ENCODE measurements at places on chromosomes 13 and 19. TPM values are rescaled to one million over a fixed set of nuclear protein-coding genes. Genes with fewer than 3 reads are reported as not detected.
A peak's percentile ranks its signal among the peaks of the same experiment; 100 is the strongest.

DNA sequence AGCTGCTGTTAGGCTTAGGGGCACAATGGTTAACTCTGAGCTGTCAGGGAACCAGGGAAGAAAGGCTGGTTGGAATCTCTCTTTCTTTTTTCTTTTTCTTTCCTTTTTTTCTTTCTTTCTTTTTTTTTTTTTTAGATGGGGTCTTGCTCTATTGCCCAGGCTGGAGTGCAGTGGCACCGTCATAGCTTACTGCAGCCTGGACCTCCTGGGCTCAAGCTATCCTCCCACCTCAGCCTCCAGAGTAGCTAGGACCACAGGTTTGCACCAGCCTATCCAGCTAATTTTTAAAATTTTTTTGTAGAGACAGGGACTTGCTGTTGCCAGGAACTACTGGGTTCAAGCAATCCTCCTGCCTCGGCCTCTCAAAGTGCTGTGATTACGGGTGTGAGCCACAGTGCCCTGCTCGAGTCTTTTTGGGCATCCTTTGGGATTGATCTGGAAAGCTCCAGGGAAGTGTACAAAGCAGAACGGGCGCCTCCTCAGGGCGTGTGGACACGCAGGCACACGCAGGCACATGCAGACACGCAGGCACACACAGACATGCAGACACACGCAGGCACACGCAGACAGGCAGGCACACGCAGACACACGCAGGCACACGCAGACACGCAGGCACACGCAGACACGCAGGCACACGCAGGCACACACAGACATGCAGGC, 99.2 kb downstream of the GADD45B start:
- no peak for DNase-seq

The DMKN gene
- total RNA-seq, result 0.40 TPM

The CXCL17 gene
- not detected for total RNA-seq

DNA sequence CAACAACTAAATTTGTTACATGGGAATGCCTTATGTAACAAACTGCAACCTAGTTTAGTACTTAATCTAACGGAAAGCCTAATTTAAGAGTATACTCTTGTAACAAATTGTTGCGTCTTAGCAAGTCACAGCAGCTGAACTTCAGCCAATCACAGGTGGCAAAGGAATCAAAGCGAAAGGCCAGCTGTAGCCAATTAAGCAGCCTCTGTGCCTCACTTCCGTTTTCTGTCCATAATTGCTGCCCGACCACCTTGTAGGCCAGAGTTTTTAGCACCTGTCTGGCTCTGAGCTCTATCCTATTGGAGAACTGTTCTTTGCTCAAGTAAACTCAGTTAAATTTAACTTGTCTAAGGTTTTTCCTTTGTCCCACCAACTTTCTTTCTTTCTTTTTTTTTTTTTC, 18.1 kb upstream of the HSPH1 start:
- no peak for DNase-seq

The ANKLE1 gene
- total RNA-seq, result 1.2 TPM

The THSD8 gene
- total RNA-seq, result not detected

GRCh38 chr13:105466376-105466775, 1069.1 kb downstream of the EFNB2 start:
- no peak for DNase-seq

- no peak for DNase-seq
Measured at GRCh38 chr13:69580255-69580654, 527.4 kb upstream of the ATXN8OS start.

DNA sequence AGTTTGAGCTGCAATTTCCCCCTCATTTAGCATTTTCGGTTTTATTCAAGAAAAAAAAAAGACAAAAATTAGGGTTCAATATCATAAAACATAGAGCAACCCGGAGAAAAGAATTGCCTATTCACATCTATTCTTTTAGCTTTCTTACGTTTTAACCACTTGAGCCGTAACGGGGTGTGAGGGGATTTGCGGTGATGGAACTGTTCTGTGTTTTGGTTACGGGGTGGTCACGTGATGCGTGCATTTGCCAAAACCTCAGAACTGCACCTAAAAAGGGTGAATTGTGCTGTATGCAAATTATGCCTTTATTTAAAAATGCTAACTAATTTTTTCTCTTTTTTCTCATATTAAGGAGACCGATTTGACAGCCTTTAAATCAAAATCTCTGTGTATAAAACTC, 22.1 kb downstream of the CLEC11A start:
- no peak for DNase-seq

DNA sequence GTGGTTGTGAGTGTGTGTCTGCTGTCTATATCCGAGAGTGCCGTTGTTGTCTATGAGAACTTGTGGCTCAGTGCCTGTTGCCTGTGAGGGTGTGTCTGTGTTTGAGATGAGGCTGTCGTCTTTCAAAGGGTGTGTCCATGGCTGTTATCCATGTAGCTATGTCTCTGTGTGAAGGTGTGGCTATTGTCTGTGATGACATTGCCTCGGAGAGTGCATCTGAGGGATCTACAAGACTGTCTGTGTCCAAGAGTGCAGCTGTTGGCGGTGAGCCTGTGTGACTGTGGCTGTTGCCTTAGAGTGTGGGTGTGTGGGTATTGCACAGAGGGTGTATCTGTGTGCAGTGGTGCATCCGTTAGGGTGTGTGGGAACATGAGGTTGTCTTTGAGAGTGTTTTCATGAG, 4.9 kb downstream of the NUMBL start:
- DNase-seq, result no peak

GRCh38 chr13:97005625-97006262, 11.5 kb upstream of the OXGR1 start:
- no peak for DNase-seq

GRCh38 chr19:18340190-18340989, at the start of gene PGPEP1:
TSS of gene PGPEP1 (plus strand) at chr19:18340598. CDS start at chr19:18340682, 84 bp downstream.
- no peak for DNase-seq

- no peak for DNase-seq
Measured at GRCh38 chr19:16896146-16897028, 7.6 kb downstream of the F2RL3 start.

DNA sequence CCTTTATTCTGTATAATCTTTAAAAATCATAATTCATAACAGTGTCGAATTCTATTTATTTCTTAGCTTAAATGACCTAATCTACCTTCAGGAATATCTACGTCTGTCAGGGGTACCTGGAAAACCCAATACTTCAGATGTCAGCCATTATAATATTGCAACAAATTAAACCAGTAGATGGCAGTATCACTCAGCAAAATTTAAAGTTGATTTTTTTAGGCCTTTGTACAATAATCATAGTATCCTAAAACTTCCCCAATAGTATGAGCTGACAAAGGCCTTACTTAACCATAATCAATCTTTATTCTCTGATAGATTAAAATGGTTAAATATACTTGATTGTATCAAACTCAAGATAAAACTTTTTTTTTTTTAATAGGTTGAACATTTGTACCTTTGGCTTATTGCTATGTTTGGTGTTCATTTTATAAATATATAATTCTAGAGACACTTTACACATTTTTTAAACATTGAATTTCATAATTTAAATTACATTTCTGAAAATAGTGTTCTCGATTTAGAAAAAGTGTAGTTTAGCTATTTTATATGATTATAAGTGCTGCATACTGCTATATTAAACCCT, 830.2 kb upstream of the SPRY2 start:
- peak; percentile 37 for DNase-seq

The SYNGR4 gene
- total RNA-seq, result 0.17 TPM

GRCh38 chr13:39501702-39502324, 101.2 kb downstream of the LHFPL6 start:
- DNase-seq, result no peak

The CNFN gene
- 1.2 TPM for total RNA-seq

GRCh38 chr13:90763476-90764150, 583.9 kb upstream of the MIR17HG start:
- DNase-seq, result no peak

- DNase-seq, result no peak
Measured at GRCh38 chr13:78940455-78941130, 281.6 kb upstream of the OBI1 start.

DNA sequence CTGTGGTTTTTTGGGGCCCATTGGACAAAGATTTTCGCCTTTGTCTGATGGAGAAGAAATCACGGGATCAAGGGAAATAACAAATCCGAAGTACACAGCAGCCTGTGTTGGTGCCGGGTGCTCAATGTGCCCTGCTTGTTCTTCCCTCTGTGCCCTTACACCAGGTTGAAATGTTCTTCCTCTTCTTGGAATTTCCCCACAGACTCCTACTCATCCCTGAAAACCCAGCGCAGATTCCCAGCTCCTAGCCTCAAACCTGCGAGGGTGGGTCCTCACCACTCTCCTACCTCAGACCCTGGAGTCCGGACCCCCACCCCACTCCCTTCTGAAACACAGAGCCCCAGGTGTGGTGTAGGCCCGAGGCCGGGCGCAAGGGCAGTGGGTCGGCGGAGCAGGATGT, 4.9 kb upstream of the ACP4 start:
- no peak for DNase-seq

DNA sequence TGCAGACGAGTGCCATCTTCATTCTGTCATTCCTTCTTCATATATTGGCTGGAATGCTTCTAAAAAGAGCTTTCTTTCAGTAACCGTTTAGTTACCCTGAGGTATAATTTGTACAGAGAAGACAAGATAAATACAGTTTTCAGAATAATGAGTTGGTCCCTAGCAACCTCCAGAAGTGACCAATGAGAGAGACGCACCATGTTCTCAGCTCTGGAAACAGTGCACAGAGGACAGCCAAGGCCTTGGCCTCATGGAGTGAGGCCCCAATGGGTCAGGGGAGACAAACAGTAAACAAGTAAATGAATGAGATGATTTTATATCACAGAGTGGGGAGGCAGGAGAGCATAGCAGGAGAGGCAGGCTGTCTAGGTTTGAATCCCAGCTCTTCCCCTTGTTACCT, 90.7 kb downstream of the DPF1 start:
- DNase-seq, result no peak

The NLRP9 gene
- not detected for total RNA-seq

DNA sequence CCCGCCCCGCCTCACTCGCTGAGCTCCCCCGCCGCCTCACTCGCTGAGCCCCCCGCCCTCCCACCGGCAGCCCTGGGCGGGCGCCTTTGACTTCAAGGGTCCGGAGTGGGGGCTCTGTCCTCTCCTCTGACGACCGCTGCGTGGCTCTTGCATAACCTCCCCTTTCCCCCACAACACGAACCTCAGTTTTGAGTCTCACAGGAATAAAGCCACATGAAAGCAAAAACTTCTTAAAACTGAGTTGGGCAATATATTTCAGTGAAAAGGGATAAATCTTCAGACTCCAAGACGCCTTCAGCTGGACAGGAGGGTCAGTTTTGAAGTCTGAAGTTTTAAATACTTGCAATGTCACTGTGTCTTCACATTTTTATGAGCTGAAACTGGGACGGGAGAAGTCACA, 70.6 kb upstream of the C13orf46 start:
- DNase-seq, result no peak

GRCh38 chr13:50392977-50393376, 377.7 kb downstream of the KCNRG start:
- no peak for DNase-seq

DNA sequence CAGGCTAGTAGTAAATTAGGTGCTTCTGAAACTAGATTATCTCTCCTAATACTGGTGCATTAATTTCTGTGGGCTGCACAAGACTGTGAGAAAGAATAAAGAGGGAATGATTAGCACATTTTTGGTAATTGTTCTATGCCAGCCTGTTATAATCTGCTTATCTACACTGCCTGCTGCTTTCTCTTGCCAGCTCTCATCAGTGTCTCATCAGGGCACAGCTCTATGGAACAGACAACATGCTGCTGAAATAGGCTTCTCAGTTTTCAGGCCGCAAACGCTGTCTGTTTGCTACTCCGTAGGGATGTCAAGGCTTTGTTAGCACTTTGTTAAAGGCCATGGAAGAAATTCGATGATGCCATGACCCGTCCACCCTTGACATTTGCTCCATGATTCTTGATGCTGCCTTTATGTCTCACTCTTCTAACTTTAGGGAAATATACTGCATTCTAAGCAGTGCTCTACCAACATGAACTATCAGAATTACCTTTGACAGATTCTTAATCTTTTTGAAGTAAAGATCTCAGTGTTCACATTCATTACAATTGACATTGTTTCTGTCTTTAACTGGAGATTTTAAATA, 84.0 kb upstream of the PRR20A start:
- DNase-seq, result no peak
